ENCODE measurements at places on chromosomes 6 and 20. TPM values are rescaled to one million over a fixed set of nuclear protein-coding genes. Genes with fewer than 3 reads are reported as not detected.
A peak's percentile ranks its signal among the peaks of the same experiment; 100 is the strongest.

DNA sequence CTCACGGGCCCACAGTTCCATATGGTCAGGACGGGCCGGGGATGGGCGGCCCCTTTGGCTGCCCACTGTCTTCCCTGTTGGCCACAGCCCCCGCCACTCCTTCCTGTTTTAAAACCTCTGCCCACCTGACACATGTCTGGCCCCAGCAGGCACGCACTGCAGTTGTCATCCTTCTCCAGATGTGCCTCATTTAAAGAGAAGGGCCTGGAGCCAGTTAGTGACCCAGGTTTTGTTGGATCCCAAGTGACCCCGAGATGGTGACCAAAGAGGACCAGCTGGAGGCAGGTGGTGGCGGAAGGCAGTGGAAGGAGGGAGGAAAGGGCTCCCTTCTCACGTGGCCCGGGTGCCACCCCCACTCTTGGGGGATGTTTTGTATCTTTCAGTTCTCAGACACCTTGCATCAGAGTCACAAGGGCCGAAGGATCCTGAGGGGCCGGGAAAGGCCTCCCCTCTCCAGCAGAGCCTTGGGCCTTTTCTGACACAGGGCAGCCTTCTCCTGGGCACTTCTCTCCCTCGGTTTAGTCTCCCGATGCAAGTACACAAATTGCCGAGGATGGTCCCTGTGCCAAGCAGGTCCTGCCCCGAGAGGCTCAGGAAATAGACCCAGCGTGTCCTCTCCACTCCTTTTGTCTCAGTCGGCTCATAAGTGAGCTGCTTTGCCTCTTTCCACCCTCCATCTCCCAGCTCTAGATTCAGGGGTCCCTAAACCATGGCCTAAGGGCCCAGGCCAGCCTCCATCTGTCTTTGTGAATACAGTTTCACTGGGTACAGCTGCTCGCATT, 117.6 kb downstream of the SULF2 start:
- no peak for ATAC-seq

Gene MRAP2
- 1.0 TPM for total RNA-seq

DNA sequence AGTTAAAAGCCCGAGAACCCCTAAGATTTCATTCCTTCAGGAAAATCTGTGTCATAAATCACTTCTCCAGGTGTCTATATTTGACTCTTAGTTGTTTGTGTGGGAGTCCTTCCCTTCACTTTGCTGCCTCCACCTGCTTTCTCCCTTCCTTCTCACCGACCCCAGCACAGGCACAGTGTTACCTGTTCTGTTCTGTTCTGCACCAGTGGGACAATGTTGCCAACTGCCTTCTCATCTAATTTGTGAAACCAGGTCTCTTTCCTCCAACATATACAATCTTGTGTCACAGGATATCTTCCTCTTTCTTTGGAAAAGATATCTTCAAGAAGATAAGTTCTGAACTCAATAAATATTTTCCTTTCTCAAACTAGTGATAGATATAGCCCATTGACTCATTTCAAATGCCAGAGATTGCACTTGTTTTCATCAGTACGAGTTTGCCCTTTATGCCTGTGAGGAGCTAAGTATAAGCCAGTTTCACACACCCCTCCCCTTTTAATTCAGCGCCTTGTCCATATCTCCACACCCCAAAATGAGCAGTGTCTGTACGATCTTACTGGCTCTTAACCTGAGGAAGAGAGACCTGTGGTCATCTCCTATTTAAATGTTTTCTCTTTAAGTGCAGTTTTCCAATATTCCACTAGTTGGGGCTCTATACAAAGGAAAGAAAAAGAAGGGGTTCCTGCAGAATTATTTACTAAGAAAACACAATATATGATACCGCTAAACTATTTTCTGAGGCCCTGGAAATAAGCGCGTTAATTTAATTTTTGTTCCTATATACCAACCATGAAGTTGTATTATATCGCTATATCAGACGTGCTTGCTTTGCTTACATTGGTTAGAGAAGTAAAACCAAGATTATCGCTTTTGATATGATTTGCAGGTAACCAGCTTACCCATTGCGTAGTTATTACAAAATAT, 81.6 kb upstream of the PREP start:
- ATAC-seq: peak; percentile 54

Gene ZSCAN12
- total RNA-seq: 2.5 TPM

Gene SLC18B1
- 12.8 TPM for total RNA-seq

DNA sequence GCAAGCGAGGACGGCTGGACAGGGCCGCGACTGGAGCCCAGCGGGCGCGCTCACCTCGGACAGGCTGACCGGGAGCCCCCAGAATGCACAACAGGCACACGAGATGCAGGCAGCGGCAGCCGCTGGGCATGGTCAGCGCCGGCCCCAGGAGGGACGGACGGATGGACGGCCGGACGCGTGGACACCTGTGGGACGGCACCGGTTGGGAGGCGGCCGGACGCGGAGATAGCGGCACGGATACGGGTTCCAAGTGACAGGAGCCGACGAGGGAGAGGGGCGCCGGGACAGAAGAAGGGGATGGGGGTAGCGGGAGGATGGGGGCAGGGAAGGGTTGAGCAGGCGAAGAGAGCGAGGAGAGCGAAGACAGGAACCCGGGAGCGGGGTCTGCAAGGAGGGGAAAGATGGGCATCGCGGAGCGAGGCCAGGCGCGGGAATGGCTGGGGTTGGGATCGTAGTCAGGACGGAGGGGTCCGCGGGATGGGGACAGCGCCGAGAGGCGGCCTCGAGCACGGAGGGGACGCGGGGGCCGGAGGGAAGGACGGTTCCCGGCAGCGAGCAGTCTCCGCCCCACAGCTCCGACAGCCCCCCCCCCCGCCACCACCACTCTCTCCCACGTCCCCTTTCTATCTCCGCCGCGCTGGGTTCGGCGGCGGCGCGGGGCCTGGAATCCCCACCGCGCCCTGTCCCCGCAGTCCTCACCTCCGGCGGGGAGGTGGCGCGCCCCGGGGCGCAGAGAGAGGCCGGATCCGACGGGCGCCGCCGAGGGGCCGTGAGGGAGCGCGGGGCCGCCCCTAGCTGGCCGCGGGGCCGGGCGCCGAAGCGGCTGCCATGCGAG, 435 bp downstream of the DLK2 start:
- peak; percentile 22 for ATAC-seq

Gene CENPQ
- 3.3 TPM for total RNA-seq

DNA sequence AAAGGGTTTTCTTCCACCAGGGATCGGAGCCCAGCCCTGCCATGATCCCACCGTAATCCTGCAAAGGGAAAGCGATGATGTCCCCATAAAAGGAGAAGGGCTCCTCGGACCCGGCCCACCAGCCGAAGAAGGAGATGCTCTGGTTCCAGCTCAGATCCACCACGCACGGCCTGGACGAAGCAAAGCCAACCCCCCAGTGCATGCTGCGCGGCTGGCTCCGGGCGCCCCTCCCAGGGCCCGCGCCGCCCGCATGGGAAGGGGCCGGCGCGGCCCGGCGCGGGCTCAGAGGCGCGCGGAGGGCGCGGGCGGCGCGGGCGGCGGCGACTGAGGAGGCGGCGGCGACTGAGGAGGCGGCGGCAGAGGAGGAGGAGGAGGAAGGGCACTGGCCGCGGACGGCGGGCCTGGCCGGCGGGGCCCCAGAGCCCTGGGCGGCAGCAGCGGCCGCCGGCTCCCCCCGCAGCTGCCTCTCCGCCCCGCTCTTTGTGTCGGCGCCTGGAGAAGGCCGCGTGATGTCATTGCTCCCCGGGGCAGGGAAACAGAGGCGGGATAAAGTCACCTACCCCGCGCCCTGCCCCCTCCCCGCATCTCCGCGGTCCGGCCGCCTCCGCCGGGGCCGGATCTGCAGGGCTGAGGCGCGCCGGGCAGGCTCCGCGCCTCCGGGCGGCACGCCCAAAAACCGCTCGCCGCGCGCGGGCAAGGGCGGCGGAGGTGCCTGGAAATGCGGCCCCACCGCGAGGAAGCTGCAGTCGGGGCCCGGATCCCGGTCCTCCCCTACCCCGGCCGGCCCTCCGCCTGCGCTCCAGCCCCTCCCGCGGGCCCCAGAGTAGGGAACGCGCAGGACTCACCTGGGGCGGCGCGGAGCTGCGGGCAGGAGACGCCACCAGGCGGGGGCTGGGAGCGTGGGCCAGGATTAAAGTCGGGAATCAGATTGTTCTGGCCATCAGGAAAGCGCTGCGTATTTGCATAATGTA, at the start of gene FAXC:
Gene FAXC, minus strand, starts transcription at position 504 of the 971 bp plus-strand sequence. Its CDS starts 302 bp downstream, at position 202.
- peak; percentile 71 for ATAC-seq

- no peak for ATAC-seq
Observed at GRCh38 chr6:166939894-166940293, 16.5 kb downstream of the RNASET2 start.

Gene NKAIN2
- total RNA-seq: not detected

Gene GSTA3
- total RNA-seq: not detected

- ATAC-seq: no peak
Observed at GRCh38 chr6:159184559-159184958, 15.4 kb downstream of the FNDC1 start.

DNA sequence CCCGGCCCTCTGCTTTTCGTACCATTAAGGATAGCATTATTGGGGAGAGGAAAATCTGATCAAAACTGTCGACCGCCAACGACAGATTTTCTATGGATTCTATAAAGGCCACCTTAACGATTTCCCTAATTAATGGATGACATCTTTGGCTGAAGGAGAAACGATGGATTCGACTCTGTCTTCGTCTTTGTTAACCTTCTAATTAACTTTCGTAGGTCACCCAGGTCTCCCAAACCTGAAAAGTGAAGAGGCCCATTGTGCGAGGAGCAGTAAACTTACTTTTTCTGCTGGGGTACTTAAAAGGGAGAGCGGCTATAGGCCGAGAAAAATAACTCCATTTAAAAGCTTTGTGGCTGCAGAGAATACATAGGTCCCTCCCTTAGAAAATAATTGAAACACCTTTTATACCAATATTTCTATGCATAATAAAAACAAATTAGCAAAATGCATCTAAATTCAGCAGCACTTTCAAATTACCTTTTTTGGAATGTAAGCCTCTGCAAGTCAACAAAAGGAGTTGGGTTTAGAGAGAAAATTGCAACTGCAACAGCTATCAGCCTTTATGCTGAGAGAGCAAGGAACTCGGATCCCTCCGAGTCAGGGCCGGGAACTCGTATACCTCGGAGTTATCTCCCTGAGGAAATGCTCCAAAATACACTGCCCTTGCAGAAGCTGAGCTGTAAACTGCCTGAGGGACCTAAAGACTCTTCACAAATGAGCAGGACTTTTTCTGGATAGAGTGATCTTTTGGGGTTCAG, 31.4 kb upstream of the NR2E1 start:
- ATAC-seq: no peak

GRCh38 chr20:23298155-23298554, 52.4 kb upstream of the NXT1 start:
- ATAC-seq: no peak

DNA sequence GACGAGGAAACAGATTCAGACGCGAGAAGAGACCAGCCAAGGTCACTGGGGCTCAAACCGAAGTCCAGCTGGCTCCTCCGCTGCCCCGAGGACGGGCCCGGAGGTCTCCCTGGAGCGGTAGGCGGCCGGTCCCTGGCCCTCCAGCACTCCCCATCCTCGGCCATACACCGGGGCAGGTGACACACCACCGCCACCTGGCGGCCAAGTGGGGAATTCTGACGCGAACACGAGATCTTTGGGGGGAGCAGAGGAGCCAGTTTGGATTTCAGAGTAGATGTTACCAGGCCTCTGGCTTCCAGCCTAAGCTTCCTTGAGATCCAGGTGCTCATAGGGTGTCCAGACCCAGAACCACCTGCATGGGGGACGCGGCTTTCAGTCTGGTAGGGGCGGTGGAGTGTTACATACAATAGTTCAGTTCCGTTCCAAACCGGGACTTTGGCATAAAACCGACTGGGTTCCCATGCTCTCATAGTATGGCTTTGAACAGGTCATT, 16.1 kb downstream of the BPIFB1 start:
- peak; percentile 69 for ATAC-seq

GRCh38 chr20:24017458-24017755, 28.8 kb upstream of the GGTLC1 start:
- ATAC-seq: peak; percentile 37

Gene DLL1
- total RNA-seq: 10.4 TPM

Gene FAM209B
- 0.44 TPM for total RNA-seq

- no peak for ATAC-seq
Observed at GRCh38 chr20:46851746-46852145, 42.9 kb upstream of the EYA2 start.

DNA sequence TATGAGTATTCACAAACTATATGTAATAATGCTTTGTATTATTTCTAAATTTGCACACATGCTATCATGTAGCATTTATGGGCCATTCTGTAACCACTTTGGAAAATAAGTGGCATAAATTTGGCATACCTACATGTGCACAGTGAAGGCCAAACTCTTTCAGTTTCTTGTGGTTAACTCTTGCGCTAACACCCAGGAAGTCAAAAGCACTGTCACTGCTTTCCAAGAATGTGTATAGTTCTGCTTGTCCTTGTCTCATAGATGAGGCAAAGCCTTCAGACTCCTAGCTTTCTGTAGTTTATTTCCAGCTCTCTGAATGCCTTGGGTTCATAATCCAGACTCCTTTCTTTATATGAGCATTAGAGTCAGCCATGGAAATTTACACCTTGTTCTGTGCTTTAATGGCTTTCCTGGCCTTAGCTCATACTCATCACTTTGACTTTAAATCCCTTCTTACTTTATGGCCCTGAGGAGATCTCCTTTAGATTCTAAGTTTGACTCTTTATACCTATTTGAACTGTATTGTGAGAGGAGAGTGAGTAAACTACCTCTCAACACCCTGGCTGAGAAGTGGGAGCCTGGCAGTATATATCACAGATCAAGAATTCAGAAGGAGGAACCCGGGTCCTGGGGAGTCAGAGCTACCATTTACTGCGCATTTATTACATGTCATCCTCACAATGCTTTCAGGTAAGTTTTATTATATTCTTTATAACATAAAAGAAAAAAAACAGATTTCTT, 949 bp upstream of the SLC17A3 start:
- ATAC-seq: no peak

GRCh38 chr20:8967641-8968245, 101.1 kb upstream of the PLCB4 start:
- ATAC-seq: no peak

GRCh38 chr20:34536798-34537394, 20.7 kb downstream of the DYNLRB1 start:
- peak; percentile 39 for ATAC-seq

DNA sequence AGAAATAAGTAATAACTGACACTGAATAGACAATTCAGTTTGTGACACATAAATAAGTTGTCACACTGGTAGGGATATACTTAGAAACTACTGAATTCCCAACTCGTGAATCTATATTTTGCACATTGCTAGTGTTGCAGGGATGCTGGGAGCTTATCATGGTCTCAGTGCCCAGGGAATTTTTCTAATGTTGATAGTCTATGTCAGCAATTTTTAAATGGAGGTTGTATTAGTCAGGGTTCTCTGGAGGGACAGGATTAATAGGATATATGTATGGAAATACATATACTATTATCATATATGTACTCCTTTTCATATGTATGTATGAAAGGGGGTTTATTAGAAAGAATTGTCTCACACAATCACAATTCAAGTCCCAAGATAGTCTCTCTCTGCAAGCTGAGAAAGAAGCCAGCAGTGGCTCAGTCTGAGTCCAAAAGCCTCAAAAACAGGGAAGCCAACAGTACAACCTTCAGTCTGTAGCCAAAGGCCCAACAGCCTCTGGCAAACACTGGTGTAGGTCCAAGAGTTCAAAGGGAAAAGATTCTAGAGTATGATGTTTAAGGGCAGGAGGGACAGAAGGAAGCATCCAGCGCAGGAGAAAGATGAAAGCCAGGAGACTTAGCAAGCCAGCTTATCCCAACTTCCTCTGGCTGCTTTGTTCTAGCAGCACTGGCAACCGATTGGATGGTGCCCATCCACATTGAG, 980.9 kb upstream of the GJE1 start:
- no peak for ATAC-seq

GRCh38 chr20:63848003-63848911, 13.0 kb upstream of the ABHD16B start:
- ATAC-seq: no peak

Gene FAXC
- total RNA-seq: 1.6 TPM

- no peak for ATAC-seq
Observed at GRCh38 chr20:57315976-57316480, 13.6 kb upstream of the SPO11 start.

Gene RAD21L1
- total RNA-seq: not detected

All from esophagus mucosa (tissue), 1 donor.